ENCODE measurements at places on chromosomes 1 and 21.

GRCh38 chr1:108595507-108595906, 35.6 kb downstream of the EEIG2 start:
- no peak overlapping the region for H3K27ac ChIP-seq
- no peaks in the 10 kb centered on the region for H3K27me3 ChIP-seq
- H3K4me1 ChIP-seq: peaks cover 14% of the 10 kb centered on the region
- H3K4me3 ChIP-seq: no peak overlapping the region

DNA sequence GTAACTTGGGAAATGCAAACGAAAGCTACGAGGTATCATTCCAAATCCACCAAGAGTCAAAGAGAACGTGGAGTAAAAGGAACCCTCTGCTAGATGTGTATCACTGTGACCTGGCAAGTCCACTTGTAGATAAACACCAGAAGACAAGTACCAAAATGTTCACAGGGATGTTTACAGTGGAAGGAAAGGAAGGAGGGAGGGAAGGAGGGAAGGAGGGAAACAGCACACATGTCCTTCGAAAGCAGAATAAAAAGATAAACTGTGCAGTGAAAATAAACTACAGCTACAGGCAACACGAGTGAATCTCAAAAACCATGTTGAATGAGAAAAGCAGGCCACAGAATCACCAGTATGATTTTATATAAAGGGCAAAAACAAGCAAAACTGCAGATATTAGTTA, 59.9 kb downstream of the TP53BP2 start:
- no peak for DNase-seq
- no peak overlapping the region for H3K27ac ChIP-seq
- H3K4me3 ChIP-seq: no peak overlapping the region

DNA sequence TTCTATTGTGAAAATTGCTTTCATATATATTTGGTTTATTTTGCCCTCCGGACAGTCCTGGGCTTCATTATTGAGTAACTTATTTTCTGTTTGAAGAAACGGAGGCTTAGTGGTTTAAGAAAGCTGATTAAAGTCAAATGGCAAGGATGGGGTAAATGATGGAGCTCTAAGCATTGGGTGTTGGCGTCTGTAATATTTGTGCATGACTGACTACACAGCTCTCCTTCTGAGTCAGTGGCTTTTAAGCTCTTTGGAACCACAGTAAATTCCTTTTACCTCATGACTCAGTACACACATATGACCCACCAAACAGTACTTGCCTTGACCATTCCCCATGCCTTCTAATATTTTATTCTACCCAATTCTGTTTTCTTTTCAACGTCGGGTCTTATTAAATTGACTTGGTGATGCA, 21.0 kb downstream of the B3GALT5 start:
- DNase-seq: peak; percentile 21
- peak overlapping the region; percentile 78 for H3K27ac ChIP-seq
- H3K27me3 ChIP-seq: no peaks in the 10 kb centered on the region
- H3K4me3 ChIP-seq: no peak overlapping the region
- no peaks in the 10 kb centered on the region for H3K36me3 ChIP-seq

- DNase-seq: no peak
- H3K27me3 ChIP-seq: peaks cover 6% of the 10 kb centered on the region
- H3K4me1 ChIP-seq: peaks cover 10% of the 10 kb centered on the region
- H3K4me3 ChIP-seq: no peak overlapping the region
- H3K36me3 ChIP-seq: no peaks in the 10 kb centered on the region
- no peak overlapping the region for H3K27ac ChIP-seq
Observed at GRCh38 chr1:121516234-121516967, 331.6 kb downstream of the SRGAP2C start.

GRCh38 chr21:29443411-29444010, 144.8 kb downstream of the BACH1 start:
- DNase-seq: no peak
- no peaks in the 10 kb centered on the region for H3K4me1 ChIP-seq
- no peaks in the 10 kb centered on the region for H3K27me3 ChIP-seq
- H3K27ac ChIP-seq: no peak overlapping the region
- no peak overlapping the region for H3K4me3 ChIP-seq
- no peaks in the 10 kb centered on the region for H3K36me3 ChIP-seq

DNA sequence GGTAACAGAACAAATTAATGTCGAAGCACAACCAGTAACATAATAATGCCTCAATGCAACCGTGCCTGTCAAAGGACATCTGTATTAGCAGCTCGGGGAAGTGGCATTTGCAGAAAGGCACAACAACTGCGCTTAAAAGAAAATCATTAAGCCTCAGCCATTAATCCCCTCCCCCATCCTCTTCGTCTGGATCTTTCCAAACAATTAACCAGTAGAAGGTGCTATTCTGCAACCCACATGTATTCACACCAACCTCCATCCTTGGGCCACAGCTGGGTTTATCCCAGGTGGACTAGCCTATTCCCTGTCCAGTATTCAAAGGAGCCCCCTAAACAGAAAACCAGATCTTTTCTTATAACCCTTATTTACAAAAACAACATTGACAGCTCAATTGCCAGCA, 2.6 kb downstream of the RERE start:
- H3K4me3 ChIP-seq: no peak overlapping the region
- no peaks in the 10 kb centered on the region for H3K36me3 ChIP-seq
- H3K27ac ChIP-seq: peak overlapping the region; percentile 67
- peaks cover 47% of the 10 kb centered on the region for H3K4me1 ChIP-seq

DNA sequence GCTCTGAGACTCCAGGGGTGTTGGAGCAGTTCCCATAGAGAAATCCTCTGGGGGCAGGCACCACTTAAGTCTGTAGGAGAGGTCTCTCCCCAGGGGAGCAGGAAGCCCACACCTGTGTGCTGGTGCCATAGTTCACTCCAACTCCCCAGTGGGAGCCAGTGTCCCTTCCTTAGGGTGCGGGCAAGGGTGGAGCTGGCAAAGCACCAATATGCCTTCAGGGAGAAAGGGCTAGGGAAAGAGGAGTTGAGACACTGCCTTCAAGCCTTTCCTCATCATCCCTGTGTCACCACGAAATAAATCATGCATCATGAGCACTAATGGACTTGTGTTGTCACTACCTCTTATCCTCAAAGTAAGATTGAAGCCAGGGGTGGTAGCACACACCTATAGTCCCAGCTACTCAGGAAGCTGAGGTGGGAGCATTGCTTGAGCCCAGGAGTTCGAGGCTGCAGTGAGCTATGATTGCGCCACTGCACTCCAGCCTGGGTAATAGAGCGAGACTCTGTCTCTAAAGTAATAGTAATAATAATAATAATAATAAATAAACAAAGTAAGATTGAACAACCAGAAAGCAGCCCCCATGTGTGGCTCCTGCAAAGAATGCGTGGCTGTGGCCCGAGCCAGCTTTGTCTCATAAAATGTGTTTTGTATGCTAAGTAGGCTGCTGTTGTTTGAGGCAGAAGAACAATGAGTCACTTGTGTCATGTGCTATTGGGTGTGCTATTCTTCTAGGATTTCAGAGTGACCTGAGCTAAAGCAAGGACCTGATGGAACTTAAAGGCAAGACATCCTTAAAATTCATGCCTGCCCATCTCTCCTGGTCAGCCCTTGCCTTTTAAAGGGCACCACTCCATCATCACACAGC, 6.7 kb upstream of the TIE1 start:
- H3K36me3 ChIP-seq: no peaks in the 10 kb centered on the region
- no peaks in the 10 kb centered on the region for H3K27me3 ChIP-seq
- H3K4me3 ChIP-seq: no peak overlapping the region

GRCh38 chr1:205672395-205672889, 7.9 kb downstream of the SLC45A3 start:
- H3K27me3 ChIP-seq: no peaks in the 10 kb centered on the region
- no peak overlapping the region for H3K4me3 ChIP-seq
- no peak for DNase-seq
- no peaks in the 10 kb centered on the region for H3K36me3 ChIP-seq

GRCh38 chr1:28981210-28981609, 66.8 kb downstream of the EPB41 start:
- no peak overlapping the region for H3K4me3 ChIP-seq
- H3K4me1 ChIP-seq: no peaks in the 10 kb centered on the region
- no peaks in the 10 kb centered on the region for H3K36me3 ChIP-seq
- H3K27ac ChIP-seq: no peak overlapping the region

GRCh38 chr21:35482933-35483662, 434.0 kb upstream of the RUNX1 start:
- no peak for DNase-seq
- no peaks in the 10 kb centered on the region for H3K27me3 ChIP-seq
- H3K36me3 ChIP-seq: no peaks in the 10 kb centered on the region
- H3K4me1 ChIP-seq: no peaks in the 10 kb centered on the region
- no peak overlapping the region for H3K4me3 ChIP-seq

- H3K4me3 ChIP-seq: no peak overlapping the region
- no peak overlapping the region for H3K27ac ChIP-seq
- no peaks in the 10 kb centered on the region for H3K4me1 ChIP-seq
Observed at GRCh38 chr1:4170548-4171340, 270.7 kb upstream of the C1orf174 start.

DNA sequence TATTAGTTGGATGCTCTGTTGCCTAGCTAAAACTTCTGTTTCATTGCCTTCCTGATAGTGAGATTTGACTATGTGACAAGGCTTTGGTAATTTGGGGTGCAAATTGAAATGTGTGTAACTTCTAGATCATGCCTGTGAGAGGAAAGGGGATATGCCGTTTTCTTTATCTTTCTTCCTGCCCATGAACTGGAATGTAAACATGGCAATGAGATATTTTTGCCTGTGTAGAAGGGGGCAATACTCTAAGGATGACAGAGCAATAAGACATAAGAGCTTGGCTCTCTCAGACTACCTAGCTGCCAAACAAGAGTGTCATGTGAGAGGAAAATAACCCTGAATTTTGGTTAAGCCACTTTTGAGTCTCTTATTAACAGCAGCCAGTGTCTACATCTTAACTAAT, 49.7 kb downstream of the RAP1A start:
- H3K4me1 ChIP-seq: peaks cover 6% of the 10 kb centered on the region
- no peak for DNase-seq
- no peak overlapping the region for H3K4me3 ChIP-seq

- no peaks in the 10 kb centered on the region for H3K27me3 ChIP-seq
- no peaks in the 10 kb centered on the region for H3K36me3 ChIP-seq
- H3K27ac ChIP-seq: no peak overlapping the region
- no peak for DNase-seq
Observed at GRCh38 chr1:178633056-178633455, 92.0 kb upstream of the RALGPS2 start.

- H3K36me3 ChIP-seq: no peaks in the 10 kb centered on the region
- H3K27me3 ChIP-seq: no peaks in the 10 kb centered on the region
- no peak overlapping the region for H3K27ac ChIP-seq
- H3K4me1 ChIP-seq: peaks cover 49% of the 10 kb centered on the region
- no peak for DNase-seq
Observed at GRCh38 chr1:156708218-156708661, 2.9 kb upstream of the CRABP2 start.

DNA sequence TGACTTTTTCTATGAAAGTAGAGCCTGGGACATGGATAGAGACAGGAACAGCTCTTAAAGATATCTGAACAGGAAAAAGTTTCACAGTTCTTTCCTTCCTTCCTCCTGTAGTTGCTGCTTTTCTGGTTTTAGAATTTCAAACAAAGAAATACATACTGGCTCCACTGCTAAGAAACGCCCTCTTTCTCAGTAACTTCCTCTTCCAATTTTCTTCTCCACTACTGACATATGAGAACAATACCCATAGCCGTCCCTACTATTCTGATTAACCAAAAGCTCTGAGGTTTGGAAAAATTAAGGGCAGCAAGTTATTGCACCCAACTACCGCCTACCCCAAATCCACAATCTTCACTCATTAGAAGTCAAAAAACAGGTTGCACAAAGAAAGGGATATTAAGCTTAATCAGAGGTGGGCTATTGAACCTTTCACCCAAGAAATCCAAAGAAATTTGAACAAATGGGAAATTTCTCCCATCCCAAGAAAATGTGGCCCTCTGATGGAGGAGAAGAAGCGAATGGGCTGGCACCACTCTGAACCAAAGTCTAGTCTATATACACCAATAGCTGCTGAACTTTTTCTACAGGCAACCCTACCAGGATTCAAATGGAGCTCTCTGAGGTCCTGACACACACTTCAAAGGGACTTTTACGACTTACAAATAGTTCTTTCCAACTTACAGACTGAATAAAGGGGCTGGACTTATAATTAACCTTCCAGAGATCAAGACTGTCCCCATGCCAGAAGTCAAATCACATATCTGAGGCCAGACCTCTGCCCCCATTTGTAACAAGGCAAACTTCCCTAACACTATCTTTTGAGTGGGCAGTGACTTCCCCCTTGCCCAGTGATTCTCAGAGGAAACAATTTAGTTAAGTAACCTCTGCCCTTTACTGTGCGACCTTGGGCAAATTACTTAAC, 1.7 kb downstream of the WASF2 start:
- peak overlapping the region; percentile 95 for H3K4me3 ChIP-seq
- peaks cover 48% of the 10 kb centered on the region for H3K4me1 ChIP-seq
- no peak for DNase-seq
- no peaks in the 10 kb centered on the region for H3K36me3 ChIP-seq

DNA sequence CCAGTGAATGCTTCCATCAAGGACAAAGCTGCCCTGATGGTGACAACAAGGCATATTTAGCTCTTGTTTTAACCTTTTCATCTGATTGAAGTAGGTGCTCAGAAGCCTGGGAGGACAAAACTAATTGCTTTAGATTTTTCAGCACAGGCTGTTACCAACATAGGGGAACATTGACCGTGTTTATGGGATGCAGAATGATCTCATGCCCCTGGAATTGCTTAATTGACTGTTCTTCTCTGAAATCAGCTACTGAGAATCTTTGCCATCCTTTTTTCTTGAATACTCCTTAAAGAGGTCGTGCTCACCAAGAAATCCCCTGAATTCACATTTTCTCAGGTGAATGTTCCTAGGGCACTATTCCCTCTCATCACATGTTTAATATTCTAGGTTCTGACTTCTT, 95.9 kb upstream of the CCDC190 start:
- H3K27me3 ChIP-seq: no peaks in the 10 kb centered on the region
- DNase-seq: no peak
- no peaks in the 10 kb centered on the region for H3K4me1 ChIP-seq
- H3K4me3 ChIP-seq: no peak overlapping the region

GRCh38 chr1:240734001-240734400, 122.0 kb upstream of the GREM2 start:
- no peak overlapping the region for H3K27ac ChIP-seq
- DNase-seq: no peak
- H3K4me1 ChIP-seq: no peaks in the 10 kb centered on the region
- no peak overlapping the region for H3K4me3 ChIP-seq
